ENCODE measurements at places on chromosomes 4 and X.
A peak's percentile ranks its signal among the peaks of the same experiment; 100 is the strongest.

- no peak for DNase-seq
Measured at GRCh38 chrX:45485719-45486118, 285.0 kb upstream of the DIPK2B start.

GRCh38 chr4:88178626-88179231, 20.3 kb upstream of the ABCG2 start:
- no peak for DNase-seq

GRCh38 chrX:155662282-155662681, 49.5 kb upstream of the TMLHE start:
- DNase-seq = no peak

DNA sequence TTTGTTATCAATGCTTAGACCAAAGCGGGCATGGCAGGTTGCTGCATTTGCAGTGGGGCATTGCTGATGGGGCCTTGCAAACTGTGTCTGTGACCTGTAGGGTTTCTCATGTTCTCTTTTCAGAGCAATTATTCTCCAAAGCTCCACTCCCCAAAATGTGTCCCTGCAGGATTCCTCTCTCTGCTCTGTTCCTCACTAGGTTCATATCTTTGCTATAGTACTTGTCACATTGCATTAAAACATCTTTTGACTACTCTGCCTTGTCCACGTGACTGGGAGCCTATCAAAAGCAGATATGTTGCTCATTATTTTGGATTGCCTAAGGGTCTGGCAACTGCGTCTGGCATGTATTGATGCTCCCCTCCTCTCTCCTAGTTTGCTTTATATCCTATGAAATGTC, 177.7 kb upstream of the MID1 start:
- no peak for DNase-seq

- DNase-seq = no peak
Measured at GRCh38 chr4:89645482-89645881, 191.5 kb downstream of the SNCA start.

GRCh38 chrX:32874839-32875238, 336.5 kb downstream of the DMD start:
- DNase-seq = no peak

DNA sequence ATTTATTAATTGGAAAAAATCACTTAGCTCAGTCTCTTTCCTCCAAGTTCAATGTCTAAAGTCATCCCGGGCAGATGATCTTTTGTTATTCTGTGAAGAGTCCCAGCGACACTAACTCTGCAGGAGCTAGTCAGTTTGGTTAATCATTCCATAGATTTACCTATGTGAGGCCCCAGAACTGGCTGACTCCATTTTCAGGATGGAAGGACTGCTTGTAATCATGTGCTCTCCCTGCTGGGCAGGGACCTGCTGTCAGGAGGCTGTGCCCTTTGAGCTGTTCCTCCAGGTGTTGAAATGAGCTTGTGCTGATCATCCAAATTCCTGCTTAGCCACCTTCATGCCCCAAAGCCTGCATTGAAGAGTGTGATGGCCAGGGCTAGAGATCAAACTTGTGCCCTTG, 169.8 kb downstream of the NHS start:
- no peak for DNase-seq

DNA sequence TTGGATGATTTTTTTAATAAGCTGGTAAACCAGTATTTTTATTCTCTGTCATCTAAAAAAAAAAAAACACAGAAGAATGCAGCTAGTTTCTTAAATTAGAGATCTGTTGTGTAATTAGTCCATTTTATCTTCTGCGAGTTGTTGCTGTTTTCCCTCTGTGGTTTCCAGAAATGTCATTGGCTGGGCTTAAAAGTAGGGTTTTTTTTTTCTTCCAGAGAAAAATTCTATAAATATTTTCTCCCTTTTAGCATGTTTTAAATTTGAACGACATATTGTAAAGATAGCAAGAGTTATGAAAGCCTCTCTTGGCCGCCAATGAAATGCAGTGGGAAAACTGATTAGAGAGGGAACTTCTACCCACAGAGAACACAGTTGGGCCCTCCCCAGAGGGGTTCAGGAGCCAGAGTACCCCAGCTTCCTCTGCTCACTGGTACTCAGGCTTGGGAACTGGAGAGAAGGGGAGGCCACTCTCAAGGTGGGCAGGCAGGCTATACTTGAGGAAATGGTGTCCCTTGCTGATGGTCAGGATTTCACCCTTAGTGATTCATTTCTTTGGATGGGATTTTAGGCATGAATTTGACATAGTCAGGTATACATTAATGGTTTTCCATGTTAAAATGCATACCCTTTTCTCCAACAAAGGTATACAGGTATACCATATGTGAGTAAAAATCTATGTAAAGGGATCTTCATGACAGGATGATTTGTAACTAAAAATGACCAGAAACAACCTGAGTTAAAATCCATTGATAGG, 166.1 kb downstream of the BCOR start:
- DNase-seq = no peak

GRCh38 chr4:8414377-8414776, 26.1 kb downstream of the ACOX3 start:
- peak; percentile 54 for DNase-seq

DNA sequence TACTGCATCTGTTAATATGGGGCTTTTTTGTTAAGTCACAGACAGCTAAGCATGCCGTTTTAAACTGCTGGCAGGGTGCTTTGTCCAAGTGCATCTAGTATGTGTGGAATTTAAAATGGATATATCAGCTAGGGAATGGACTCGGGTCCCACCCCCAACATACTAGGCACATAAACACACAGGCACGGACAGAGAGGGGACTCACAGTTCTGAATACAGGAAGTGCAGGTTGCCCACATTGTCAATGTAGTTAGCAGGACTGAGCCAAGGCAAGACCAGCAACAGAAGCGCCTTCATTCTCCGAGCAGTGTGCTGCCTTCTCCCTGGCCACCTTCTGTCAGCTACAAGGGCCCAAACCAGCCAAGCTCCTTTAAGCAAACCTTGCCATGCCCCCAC, 33.6 kb downstream of the LNX1 start:
- no peak for DNase-seq

- peak; percentile 95 for DNase-seq
Measured at GRCh38 chr4:124275-125081, at the start of gene ZNF718. ZNF718 (plus strand) TSS chr4:124501; CDS start chr4:124671, 170 bp downstream.

- no peak for DNase-seq
Measured at GRCh38 chrX:13253223-13253622, 66.6 kb downstream of the ATXN3L start.

GRCh38 chrX:122878269-122878668, 305.8 kb upstream of the GRIA3 start:
- no peak for DNase-seq

GRCh38 chrX:29299684-29300083, 712.4 kb downstream of the IL1RAPL1 start:
- no peak for DNase-seq

- no peak for DNase-seq
Measured at GRCh38 chrX:115562480-115562847, 1.5 kb downstream of the PLS3 start.

GRCh38 chr4:148108766-148109165, 333.4 kb downstream of the NR3C2 start:
- no peak for DNase-seq

GRCh38 chrX:24575496-24575895, 71.7 kb downstream of the PCYT1B start:
- DNase-seq = no peak

- DNase-seq = no peak
Measured at GRCh38 chr4:100882661-100883060, 364.8 kb upstream of the EMCN start.

DNA sequence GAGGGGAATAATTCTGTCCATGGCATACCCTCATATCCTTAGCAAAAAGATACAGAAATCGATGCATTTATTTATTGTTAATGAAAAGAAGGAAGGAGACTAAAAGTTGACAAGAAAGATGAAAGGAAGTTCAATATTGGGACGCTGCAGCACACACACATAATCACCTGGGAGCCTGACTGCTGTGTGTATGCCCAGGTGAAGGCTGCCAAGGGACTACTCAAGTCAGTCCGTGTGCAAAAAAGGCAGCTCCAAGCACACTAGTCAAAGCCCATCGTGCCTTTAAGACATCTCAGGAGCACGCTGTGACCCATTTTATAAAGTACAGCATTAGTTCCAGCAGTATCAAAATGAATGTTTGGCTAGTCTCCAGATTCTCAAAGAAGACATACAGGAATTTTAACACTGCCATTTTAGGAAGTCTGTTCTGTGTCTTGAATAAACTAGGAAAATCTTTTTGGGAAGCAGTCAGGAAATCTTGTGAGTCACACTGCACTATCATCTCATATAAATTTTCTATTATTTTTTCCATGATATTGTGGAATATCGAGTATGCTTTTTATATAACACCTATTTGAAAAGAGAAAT, 363.9 kb downstream of the GASK1B start:
- no peak for DNase-seq

DNA sequence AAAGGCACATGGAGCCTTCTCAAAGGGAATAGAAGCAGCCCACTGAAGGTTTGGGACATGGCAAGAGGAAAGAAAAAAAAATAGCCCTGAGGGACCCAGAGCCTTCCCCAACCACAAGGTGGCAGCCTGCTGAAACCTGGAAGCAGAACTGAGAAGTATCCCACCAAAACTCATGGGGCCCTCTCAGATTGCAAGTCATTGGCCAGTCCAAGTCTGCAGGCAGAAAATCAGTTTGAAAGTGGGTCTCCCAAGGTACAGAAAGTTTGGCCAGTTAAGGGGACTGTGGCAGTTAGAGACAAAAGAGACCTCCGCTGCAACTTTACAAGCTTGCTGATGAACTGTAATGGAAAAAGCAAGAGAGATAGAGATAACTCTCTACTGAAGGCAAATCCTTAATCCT, 155.8 kb downstream of the ANTXR2 start:
- DNase-seq = peak; percentile 47

DNA sequence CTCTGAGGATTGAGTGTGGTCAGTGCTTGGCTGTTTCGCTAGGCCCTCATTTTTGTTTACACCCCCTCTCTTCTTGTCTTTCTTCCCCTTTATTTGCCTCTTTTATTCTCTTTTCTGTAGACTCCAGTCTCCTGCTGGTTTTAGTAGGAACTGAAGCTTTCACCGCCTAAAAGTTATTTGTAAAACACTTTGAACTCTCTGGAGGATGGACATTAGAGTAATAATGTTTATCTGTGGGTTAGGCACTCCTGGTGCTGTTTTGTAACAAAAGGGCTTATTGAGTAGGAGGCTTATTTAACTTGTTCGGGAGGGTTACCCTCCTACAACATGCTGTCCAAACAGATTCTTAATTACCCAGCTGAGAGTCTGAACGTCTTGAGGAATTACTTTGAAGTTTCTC, 1.6 kb upstream of the ARHGAP10 start:
- DNase-seq = no peak

GRCh38 chr4:165288639-165289422, 38.6 kb upstream of the MSMO1 start:
- no peak for DNase-seq

DNA sequence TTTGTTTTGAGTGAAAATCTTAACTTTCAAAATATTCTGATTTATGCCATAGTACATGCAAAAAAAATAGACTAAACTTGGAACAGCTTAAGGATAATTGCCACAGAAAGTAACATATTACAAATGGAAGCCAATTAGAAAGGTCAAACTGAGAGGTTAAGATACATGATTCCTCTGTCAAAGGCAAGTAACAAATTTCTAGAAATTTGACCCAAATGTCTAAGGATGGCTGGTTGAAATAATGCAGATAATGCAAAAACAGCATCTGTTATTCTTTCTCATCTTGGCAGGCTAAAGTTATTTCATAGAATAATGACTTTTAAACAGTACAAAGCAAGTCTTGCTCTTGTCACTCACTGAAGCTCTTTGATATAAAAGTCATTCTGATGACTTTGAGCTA, 10.5 kb downstream of the FGF5 start:
- DNase-seq = no peak

DNA sequence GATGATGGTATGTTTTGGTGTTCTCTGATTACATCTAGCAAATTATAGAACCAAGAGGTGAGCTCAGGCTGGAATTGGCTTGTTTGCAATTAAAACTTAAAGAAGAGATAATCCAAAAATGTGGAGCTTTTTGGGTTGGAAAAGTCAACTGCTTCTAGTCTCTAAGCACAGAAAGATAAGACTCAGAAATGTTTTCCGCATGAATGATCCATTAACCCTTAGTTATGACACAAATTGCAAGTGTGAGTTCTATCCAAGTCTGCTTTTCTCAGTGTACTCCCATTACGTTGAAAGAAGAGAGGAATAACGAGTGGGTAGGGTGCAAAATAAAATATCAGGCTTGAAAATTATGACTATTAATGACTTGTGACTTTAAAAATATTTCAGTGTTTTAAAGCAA, 38.5 kb downstream of the HPGD start:
- no peak for DNase-seq
